ENCODE measurements at places on chromosomes 3 and 15.

DNA sequence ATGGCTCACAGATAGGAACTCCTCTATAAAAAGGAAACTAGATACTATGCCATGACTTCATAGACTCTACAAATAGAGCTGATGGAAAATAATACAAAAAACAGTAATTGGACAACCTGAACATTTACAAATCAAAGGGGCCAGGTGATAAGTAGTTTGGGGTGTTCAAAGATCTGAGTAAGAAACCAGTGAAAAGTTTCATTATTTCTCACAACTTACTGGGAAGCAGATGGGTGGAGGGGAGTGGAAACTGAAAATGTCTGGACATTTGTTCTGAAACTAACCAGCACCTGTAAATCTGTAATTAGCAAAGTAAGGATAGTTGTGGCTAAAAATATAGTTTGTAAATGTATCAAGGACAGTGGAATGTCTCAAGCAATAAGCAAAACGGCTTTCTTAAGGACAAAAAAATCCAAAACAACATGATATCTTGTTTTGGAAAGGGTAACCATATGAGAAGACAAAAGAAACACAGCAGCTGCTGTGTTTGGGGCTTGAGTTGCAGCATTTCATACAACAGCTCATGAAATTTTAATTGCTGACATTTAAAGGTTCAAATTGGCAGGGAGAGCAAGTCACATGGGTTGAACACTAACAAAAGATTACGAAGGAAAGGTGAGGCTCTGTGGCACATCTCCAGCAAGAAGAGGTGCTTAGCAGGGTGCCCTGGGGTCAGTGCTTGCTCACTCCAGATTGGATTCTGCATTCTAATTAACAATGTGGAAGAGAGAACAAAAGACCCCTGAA lies 26.8 kb upstream of the THBS1 start:
- DNase-seq = no peak

GRCh38 chr15:70829371-70830166 lies 24.4 kb downstream of the LARP6 start:
- no peak for DNase-seq

DNA sequence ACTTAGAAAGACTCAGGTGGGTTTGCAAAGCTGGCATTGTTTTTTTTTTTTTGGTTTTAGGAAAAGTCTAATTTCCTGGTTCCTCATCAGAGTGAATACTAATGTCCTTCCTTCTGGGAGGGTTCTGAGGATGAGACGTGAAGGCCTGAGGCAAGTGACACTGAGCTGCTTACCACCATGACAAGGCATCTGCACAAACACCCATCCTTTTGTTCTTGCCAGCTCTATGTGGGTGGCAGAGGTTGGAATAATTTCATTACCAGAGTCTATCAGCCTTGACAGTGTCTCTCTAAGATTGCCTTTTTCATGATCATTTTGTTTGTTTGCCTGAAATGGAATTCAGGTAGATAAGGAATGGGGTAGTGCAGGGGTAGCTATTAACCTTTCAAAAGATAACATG lies 17.1 kb downstream of the RTP4 start:
- no peak for DNase-seq

GRCh38 chr15:48433226-48433886 lies 102.1 kb downstream of the DUT start:
- DNase-seq = no peak

GRCh38 chr3:194852831-194853508 lies 167.3 kb downstream of the FAM43A start:
- DNase-seq = no peak

DNA sequence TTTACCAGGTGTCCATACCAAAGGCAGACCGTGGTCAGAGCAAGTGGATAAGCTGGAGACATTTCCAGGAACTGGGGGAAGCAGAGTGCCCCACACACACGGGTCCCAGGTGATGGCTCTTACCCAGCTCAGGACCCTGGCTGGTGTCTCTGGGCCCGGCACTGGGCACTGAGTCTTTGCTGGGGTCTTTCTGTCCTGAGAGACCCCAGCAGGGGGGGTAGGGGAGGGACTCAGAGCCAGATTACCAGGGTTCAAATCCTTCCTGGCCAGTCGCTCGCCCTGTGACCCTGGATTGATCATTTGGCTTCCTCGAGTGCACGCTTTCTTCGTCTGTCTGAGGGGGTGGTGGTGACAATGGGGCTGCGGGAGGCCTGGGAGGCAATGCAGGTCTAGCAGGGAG lies 95.7 kb downstream of the PLXNA1 start:
- DNase-seq = no peak
